Right atrium auricular region (tissue), 2 donors: ENCODE measurements at places on chromosomes 2 and 18. TPM values are rescaled to one million over a fixed set of nuclear protein-coding genes. Genes with fewer than 3 reads are reported as not detected.

PSMG2 gene
- 37.7 TPM for total RNA-seq

- no peaks in the 10 kb centered on the region for H3K36me3 ChIP-seq
- H3K27ac ChIP-seq, result no peak overlapping the region
- no peaks in the 10 kb centered on the region for H3K4me1 ChIP-seq
- no peak overlapping the region for H3K4me3 ChIP-seq
- no peak for DNase-seq
These were observed 86.5 kb downstream of the TANC1 start for GRCh38 chr2:159054985-159055384.

DNA sequence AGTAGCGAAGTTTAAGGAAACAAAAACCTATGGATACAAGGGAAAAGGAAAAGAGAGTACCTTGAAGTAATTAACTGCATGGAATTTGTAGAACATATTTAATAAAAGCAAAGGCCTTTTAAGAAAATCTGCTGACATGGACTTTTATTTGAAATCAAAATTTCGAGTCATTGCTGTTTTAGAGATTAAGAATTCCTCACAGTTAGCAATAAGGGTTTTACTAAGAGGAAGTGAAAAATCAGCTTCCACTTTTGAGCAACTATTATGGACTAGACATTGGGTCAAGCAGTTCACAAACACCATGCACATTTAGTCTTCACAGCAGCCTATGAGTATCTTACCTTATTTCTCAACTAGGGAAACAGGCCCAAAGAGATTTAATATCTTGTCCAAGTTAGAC, 876.3 kb downstream of the BCL11A start:
- H3K27ac ChIP-seq, result no peak overlapping the region
- H3K4me1 ChIP-seq, result no peaks in the 10 kb centered on the region
- H3K27me3 ChIP-seq, result no peaks in the 10 kb centered on the region
- H3K4me3 ChIP-seq, result no peak overlapping the region
- no peak for DNase-seq

- DNase-seq, result no peak
- H3K4me1 ChIP-seq, result no peaks in the 10 kb centered on the region
- no peaks in the 10 kb centered on the region for H3K27me3 ChIP-seq
- no peaks in the 10 kb centered on the region for H3K36me3 ChIP-seq
- no peak overlapping the region for H3K4me3 ChIP-seq
- no peak overlapping the region for H3K27ac ChIP-seq
These were observed 16.8 kb upstream of the MYCN start for GRCh38 chr2:15923597-15923996.

DNA sequence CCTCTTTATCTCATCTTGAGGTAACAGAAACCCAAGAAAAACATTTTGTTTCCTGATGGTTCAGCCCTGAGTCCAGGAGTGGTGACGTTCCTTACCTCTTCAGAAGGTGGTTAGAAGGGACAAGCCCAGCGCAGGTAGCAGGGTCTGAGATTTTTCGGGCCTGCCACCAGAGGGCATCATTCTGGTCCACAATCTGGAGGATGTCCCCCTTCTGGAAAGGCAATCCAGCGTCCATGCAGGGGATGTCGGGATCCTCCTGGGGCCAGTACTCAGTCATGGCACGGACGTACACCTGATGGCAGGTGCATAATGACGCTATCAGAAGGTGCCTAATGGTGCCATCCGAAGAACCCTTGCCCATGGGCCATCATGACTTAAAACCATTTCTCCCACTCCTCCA, 17.7 kb downstream of the MPP4 start:
- no peak for DNase-seq
- H3K4me3 ChIP-seq, result no peak overlapping the region
- H3K27ac ChIP-seq, result no peak overlapping the region

DNA sequence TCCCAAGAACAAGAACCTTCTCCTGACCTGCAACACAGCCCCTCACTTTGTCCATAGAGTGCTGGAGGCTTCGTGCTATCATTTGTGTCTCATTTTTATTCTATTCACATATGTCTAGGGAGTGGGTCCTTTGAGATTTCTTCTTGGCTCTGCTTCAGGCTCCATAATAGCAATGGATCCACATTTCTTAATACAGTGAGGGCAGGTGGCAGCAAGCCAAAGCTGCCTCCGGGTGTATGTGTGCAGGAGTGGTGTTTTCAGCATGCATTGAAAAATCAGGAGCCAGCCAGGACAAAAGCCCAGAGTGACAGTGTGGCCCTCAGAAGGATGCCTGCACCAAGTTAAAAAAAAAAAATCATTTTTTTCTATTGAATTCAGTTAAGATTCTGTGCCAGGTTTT, 115.1 kb upstream of the PELI1 start:
- H3K27ac ChIP-seq, result peak overlapping the region; percentile 32
- H3K36me3 ChIP-seq, result no peaks in the 10 kb centered on the region
- H3K27me3 ChIP-seq, result no peaks in the 10 kb centered on the region
- peaks cover 35% of the 10 kb centered on the region for H3K4me1 ChIP-seq
- H3K4me3 ChIP-seq, result no peak overlapping the region

GRCh38 chr2:43824951-43825493, 13.6 kb downstream of the ABCG5 start:
- no peak overlapping the region for H3K4me3 ChIP-seq
- no peaks in the 10 kb centered on the region for H3K36me3 ChIP-seq
- H3K27ac ChIP-seq, result no peak overlapping the region
- no peak for DNase-seq
- H3K4me1 ChIP-seq, result no peaks in the 10 kb centered on the region
